ENCODE measurements at places on chromosomes 6 and 20.

GRCh38 chr6:14141351-14142062, 23.9 kb downstream of the CD83 start:
- DNase-seq: no peak

DNA sequence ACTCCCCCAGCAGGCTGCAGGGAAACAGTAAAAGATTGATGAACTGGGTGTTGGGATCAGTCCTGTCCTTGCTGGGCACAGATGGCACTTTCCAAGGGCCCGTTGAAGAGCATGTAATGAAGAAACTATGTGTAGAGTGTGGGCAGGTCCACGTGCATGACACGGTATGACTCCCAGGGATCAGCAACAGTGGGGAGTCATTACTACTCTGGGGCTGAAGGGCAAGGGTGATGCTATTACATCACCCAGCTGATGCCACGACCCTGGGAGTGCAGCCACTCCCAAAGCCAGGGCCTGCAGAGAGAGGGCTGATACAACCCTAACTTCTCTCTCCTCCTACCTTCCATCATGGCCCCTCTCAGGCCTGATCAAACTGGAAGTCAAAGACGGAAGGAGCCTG, 20.1 kb downstream of the KCNK17 start:
- no peak for DNase-seq

GRCh38 chr6:124319410-124319809, 515.7 kb downstream of the NKAIN2 start:
- DNase-seq: no peak

DNA sequence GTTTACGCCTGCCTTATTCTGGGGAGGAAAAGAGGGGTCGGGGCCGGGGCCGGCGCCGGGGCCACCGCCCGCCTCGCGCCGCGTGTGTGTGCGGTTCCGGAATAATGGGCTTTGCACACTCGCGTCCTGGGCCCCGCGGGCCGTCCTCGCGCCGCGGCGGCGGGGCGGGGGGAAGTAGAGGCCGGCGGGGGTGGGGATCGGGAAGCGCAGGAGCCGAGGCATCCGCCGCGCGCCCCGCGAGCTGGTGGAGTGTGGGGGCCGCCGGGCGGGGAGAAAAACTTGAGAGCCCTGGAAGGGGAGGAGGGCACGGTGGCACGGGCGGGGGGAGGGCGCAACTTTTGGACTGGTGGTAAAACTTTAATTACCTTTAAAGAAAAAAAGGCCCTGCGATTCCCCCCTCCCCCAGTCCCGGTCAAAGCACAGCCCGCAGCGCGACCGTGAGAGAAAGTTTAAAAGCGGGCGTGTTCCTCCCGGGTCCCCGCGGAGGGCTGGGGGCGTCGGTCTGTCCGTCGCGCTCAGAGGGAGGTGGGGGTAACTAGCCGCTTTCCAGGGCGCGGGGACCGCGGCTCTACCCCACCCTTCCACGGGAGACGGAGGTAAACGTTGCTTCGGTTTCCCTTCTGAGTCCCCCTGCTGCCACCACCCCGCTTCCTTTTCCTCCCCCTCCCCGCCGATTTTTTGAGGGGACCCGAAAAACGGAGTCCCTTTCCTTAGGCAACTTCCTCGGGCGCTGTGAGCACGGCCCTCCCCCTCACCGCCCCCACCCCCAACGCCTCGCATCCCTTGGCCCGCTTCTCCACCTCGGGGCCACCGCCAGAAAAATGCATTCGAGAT, 1.9 kb downstream of the L3MBTL3 start:
- DNase-seq: no peak

- peak; percentile 15 for DNase-seq
Observed at GRCh38 chr6:12844284-12845223, 128.0 kb downstream of the PHACTR1 start.

GRCh38 chr20:11376420-11376819, 541.3 kb upstream of the BTBD3 start:
- DNase-seq: no peak

DNA sequence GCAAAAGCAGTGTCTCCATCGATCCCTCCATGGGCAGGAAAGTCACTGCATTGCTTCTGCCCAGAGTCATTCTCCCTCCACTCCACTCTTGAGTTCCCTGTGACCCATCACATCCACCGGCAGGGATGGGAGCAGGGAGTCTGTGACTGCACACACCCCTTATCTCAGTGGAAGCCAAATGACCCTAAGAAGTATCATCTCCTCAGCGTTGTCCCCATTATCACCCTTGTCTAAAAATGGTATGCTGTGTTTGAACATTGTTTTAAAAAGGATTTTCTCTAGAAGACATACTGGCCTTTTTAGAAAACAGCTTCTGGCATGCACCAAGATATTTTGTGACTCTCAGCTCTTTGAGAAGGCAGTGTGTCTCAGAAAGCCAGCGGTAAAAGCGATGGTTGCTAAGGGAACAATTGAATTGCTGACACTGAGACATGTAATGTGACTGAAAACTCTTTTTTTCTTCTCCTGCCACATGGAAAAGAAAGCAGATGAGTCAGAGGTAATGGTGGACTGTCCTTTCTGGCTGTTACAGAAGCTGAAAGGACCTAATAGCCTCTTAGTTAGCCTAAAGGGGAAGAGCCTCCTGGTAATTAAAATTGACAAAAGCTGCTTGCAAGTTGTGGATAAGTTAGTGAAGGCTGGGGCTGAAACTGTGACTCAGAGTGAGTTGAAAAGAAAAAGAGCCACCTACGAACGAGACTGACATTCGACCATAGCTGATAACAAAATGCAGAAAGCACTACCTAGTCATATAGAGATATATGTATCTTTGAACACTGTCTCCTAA, 120.5 kb downstream of the MAP3K7 start:
- no peak for DNase-seq

- DNase-seq: no peak
Observed at GRCh38 chr6:78835817-78836216, 31.5 kb upstream of the IRAK1BP1 start.

- no peak for DNase-seq
Observed at GRCh38 chr6:164045082-164045481, 630.6 kb downstream of the QKI start.

DNA sequence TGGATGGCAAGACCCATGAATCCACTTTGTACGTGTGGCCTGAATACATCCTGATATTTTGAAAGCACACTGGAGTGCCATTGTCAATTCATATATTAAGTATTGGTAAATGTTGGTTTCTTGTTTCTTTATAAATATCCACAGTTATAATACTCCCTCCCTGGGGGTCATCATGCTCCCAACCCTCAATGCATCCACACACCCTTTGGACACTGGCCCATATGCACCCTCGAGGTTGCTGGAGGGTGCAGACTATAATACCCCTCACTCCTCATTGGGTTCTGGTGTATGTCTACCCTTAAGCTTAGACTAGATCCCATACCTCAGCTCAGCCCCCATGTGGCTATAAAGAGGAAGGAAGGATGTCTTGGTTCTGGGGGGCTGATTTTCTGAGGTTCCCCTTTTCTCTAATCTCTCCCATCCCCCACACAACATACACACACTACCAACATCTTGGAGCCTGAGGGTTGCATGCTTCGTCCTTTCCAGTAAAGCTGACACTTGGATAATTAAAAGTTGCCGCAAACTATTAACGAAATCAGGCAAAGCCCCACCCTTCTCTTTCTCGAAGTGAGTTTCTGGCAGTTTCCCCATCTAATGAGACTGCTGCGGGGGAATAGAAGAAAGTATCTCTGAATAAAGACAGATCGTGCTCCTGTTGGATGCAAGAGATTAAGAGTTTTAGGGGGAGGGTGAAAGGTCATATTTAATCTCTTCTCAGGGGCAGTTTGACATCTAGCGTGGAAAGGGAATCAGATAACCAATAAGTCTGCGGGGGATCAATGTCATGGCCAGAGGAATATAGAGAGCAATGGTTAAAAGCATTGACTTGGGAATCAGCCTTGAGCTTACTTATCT, 7.4 kb downstream of the PIM1 start:
- DNase-seq: no peak

GRCh38 chr6:17932330-17932852, 55.0 kb downstream of the KIF13A start:
- DNase-seq: peak; percentile 20

DNA sequence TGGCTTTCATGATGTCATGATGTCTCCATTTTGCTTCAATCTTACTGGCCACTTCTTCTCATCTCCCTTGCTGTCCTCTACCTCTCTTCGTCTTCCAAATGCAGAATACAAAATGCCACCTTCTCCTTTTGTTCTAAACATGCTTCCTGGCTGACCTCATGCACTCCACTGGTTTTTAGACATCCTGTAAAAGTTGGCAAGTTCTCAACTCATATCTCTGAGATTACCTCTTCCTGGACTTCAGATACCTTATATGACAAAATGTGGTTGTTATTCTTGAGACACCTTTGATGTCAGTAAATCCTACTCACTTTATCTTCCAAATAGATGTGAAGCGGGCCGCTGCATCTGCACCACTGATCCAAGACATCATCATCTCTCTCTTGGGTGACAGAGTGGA, 212.7 kb upstream of the FOXA2 start:
- DNase-seq: no peak

GRCh38 chr6:6315660-6316059, 4.8 kb downstream of the F13A1 start:
- peak; percentile 45 for DNase-seq

DNA sequence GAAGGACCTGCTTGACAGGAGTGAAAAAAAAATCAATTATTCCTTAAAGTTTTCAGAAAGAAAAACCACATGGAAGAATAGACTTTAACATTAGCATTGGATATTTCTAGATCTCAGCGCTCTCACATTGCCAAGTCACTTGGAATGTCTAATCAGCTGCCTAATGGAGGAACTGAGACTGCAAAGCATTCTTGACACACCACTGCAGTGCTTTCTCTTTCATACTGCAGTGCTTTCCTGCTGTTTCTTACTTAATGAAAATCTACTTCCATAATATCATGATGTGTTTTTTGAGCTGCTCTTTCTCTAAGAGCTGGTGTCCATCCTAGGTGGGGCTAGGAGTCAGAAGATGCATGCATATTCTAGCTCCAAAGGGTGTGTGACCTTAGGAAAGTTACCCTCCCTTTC, 20.4 kb upstream of the MCM3 start:
- no peak for DNase-seq

DNA sequence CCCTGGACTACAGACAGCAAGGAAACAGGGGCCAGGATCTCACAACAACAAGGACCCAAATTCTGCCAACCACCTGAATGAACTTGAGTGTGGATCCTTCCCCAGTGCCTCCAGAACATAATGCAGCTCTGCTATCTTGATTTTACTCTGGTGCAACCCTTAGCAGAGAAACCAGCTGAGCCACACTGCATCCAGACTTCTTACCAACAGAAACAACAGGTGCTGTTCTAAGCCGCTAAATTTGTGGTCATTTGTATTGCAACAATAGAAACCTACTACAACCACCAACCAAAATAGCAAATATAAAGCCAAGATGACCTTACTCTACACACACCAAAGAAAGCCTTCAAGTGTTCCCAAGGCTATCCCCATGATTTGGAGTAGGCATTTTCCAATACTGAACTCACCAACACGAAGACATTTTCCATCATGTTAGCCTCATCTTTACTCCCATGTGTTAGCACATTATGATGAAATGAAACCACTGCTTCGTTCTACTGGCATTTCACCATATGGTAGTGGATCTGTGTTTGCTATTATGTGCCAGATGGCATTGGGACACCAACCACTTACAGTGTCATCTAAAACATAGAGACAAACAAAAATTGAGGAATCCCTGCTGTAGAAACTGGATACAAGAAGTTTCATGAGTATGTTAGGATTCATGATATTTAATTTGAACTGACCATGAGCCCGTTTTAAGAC, 249.8 kb upstream of the ID4 start:
- no peak for DNase-seq

DNA sequence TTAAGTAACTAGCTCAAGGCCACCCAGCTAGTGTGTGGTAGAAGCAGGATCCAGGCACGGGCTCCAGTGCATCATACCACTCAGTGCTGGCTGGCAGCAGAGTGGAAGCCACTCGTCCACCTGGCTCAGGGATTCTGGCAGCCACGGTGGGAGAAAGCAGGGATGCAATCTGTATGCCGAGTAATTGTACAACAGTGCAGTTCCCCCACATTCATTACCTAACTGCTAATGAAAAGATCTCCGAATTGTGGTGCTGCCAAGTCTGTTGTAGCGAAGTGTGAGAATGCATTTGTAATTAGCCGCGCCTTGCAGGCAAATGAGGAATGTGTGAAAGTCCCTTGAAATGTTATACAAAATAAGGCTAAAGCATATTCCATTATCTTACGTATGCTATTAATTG, 29.0 kb downstream of the KCNG1 start:
- DNase-seq: no peak

- DNase-seq: no peak
Observed at GRCh38 chr20:15711177-15711576, 862.1 kb downstream of the KIF16B start.

DNA sequence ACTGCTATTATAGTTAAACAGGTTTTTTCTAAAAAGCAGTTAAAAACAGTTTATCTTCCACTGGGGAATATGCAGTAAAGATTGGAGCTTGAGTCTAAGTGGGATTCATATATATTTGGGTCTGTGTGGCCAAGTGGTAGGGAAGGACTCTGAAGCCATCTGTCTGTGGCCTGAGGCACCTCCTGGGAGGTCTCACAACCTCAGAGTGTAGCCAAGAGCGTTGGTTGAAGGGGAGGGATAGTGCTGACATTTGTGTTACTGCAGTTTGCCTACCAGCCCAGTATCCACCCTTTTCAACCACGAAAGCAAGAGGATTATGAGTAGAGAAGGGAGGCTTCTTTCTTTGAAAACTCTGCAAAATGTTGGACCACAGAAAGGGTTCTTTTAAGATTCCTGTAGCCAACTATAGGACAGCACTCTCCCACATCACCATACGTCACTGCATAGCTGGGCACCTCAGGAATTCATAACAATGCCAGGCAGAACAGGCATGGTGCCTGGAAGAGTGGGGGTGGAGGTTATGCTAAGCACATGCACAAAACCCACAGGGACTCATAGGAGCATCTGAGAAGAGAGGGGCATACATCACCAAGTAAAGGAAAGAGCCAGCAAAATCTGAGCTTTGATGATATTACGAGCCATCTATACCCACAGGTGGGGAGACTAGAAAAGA, 90.5 kb upstream of the HEY2 start:
- DNase-seq: no peak

- no peak for DNase-seq
Observed at GRCh38 chr20:10644458-10645204, 29.2 kb downstream of the JAG1 start.

GRCh38 chr6:15662326-15663129, at the start of gene DTNBP1:
Gene DTNBP1, minus strand, starts transcription at chr6:15663028. Its CDS starts 159 bp downstream, at chr6:15662869.
- peak; percentile 44 for DNase-seq

DNA sequence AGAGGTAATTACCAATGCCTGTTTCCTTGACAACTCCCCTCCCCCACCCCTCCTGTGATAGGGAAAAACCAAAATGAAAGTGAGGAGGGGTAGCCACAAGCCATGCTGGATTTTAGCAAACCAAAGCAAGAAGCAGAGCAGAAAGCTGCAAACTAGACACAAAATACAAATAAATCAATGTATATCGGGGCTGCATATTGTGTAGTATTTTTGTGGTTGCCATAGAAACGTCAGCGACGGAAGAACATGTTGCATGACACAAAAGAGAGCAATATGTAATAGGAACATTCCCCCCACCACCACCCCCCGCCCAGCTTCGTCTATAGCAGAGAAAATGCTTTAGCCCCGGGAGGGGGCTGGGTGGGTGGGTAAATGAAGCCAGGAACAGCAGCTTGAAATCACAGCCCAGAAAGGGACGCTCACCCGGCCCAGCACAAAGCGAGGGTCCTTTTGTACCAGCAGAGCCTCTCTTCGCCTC, 548 bp downstream of the AGPAT4 start:
- DNase-seq: no peak

Measured in NCI-H460 (cell line).